Right renal pelvis (tissue), 4 donors: ENCODE measurements at places on chromosomes 7 and 10.

GRCh38 chr10:20257422-20257821, 441.2 kb downstream of the PLXDC2 start:
- DNase-seq, result no peak

- no peak for DNase-seq
Observed at GRCh38 chr7:43694399-43694748, 34.9 kb downstream of the COA1 start.

GRCh38 chr10:124601016-124601415, 139.4 kb downstream of the LHPP start:
- no peak for DNase-seq

GRCh38 chr10:75512203-75512933, 80.9 kb downstream of the LRMDA start:
- DNase-seq, result no peak

- no peak for DNase-seq
Observed at GRCh38 chr10:88987243-88987725, 3.3 kb upstream of the FAS start.

DNA sequence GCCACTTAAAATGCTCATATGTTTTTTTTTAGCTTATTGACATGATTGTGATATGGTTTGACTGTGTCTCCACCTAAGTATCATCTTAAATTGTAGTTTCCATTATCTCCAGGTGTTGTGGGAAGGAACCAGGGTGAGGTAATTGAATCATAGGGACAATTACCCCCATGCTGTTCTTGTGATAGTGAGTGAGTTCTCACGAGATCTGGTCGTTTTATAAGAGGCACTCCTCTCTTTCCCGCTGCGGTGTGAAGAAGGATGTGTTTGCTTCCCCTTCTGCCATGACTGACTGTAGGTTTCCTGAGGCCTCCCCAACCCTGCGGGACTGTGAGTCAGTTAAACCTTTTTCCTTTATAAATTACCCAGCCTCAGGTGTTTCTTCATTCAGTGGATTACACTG, 80.5 kb upstream of the ETV1 start:
- DNase-seq, result no peak

DNA sequence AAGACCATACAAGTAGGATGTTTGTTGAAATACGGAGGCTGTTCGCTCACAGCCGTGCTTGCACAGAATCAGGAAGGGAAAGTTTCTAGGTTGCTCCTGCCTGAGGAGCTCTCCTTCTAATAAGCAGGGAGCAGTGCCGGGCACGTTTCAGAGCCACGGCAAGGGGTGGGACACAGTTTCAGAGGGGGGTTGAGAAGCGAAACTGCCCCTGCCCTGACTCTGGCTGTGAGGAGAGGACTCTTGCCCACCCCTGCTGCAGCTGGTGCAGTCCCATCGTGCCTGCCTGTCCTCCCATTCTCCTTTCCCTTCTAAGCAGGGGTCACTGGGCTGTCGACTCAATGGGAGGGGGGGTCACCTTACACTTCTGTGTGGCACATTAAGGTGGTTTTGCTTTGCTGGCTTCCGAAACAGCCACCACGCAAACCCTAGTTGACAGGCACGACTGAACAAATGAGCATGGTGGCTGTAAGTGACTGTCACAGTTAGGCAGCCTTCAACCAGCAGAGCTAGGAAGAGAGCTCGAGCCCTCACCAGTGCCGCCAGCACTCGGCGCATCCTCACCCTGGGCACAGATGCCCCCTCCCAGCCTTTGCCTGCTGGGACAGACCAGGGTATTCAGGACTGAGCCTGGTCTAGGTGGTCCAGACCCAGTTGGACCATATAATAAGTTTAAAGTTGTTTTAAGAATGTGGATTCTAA, 37.5 kb downstream of the ZNF467 start:
- no peak for DNase-seq

DNA sequence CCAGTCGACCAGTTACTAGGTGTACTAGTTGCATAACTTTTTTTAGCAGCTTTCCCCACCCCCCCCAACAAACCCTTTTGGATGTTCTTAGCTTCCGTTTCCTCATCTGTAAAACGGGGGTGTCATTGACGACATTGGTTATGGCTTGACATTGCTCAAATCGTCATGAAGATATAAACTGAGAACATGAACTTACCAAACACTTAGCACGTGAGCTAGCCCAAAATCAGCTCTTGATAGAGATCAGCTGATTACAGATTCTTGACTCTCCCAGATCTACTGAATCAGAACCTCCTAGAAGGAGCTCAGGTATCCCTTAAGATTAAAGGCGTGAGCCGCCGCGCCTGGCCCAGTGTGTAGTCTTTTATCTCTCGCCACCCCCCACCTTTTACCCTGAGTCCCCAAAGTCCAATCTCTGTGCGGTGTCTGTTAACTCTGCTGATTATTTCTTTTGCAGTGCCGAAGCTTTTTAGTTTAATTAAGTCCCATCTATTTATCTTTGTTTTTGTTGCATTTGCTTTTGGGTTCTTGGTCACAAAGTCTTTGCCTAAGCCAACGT, 1.0 kb upstream of the GNA12 start:
- no peak for DNase-seq

- DNase-seq, result no peak
Observed at GRCh38 chr7:29864656-29865055, 58.3 kb downstream of the WIPF3 start.

DNA sequence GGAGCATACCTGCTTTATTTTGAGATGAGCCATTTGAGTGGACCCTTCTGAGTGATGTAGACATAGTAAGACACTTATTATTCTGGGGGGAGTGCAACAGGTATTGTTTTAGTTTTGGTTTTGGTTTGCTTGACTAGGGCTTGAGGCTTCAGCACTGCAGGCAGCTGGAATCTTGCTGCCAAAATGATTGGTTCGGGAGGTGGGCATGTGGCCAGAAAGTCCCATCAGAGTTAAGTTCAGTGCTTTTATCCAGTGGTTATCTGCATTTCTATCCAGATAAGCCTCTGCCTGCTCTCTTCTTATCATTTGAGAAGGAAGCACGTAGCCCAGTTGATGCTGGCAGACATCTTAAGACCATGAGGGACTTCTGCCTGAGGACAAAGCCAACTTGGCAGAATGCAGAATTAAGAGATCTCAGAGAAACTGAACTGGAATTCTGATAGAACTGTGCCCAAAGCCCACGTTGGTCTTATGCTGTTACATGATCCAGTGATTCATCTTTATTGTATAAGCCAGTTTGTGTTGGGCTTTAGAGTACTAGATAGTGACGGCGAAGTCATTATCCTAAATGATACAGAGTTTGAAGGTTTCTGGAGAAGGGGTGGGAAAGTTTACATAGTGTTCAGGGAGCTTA, 9.6 kb upstream of the JAZF1 start:
- DNase-seq, result no peak

GRCh38 chr10:103703941-103704919, 151.1 kb downstream of the SH3PXD2A start:
- no peak for DNase-seq

GRCh38 chr7:71817916-71818315, 594.2 kb downstream of the CALN1 start:
- DNase-seq, result no peak

- DNase-seq, result no peak
Observed at GRCh38 chr10:33412653-33413361, 78.3 kb upstream of the NRP1 start.

DNA sequence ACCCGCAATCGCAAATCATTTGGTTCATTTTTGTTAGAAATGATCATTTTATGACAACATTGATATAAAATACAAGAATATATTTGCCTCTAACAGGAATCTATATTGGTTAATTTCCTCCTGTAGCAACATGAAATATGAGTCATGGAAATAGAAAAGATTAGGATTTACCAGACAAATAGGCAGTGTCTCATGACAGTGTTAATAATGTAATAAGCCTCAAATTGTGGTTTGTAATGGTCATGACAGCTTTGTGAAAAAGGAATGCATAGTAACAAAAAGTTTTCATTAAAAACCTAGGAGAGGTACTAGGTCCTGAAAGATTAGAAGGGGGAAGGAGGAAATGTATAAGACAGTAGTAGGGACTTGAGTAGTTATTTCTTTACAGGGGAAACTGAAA, 7.9 kb upstream of the SLK start:
- no peak for DNase-seq

DNA sequence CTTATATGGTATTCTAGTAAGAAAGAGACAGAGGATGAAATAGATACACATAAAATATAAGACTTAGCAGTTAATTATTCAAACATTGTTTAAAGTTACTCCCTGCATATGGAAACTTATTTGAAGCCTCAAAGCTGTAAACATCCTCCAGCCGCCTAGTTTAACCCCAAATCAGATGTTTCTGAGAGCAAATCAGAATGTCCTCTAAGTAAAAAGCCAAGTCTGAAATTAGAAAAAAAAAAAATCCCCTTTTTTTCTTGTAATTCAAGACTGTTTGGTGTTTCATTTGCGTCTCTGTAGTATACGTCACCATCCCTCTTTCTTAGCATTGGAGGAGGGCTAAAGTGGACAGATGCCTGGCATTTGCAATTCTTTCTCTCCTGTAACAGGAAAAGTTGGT, 46.4 kb downstream of the TMEM26 start:
- DNase-seq, result no peak

- no peak for DNase-seq
Observed at GRCh38 chr10:33473688-33474087, 139.2 kb upstream of the NRP1 start.

GRCh38 chr7:109964780-109965179, 1126.1 kb upstream of the LRRN3 start:
- DNase-seq, result no peak

GRCh38 chr10:22158426-22158825, 59.4 kb downstream of the EBLN1 start:
- peak; percentile 14 for DNase-seq

DNA sequence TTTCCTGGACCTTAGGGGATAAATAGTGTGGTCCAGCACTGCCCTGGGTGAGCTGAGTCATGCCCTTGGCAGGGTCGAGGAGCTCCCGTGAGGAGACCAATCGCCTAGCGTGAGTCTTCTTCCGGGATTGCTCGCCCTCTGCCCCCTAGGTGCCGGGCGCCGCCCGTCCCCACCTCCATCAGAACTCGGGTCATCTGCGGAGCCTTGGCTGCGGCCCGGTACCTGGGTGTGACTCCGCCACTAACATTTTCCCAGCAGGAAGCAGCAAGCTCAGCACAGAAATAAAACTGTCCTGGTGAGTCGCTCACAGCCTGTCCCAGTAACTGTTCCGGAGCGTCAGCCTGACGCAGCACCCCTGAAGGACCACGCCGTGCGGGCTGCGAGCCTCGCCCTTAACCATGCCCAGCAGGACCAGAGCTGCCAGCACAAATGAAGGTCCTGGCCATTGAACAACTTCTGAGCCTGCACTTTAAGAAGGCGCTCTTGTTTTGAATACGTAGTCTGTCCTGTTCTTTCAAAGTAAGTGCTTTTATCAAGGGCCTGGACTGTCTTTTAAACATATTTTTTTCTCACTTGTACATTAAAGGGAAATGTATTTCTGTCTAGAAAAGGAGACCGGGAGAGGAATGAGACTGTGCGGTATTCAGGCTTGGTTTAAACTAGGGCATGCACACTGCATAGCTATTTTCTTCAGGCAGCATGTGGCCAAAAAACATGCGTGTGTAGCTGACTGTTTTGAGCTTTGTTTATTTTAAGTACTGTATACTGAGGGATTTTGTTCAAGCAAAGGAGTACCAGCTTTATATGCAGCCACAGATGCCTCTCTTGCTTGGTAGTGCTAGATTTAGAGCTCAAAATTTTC, 136.7 kb downstream of the HECW1 start:
- DNase-seq, result no peak

- DNase-seq, result no peak
Observed at GRCh38 chr10:24390746-24391145, 181.8 kb downstream of the KIAA1217 start.

- DNase-seq, result no peak
Observed at GRCh38 chr7:90938371-90938770, 325.9 kb upstream of the FZD1 start.

GRCh38 chr10:59362144-59362958, at the start of gene FAM13C:
Gene FAM13C (minus strand): TSS chr10:59362549. CDS start chr10:59362460, 89 bp downstream.
- peak; percentile 49 for DNase-seq

- DNase-seq, result no peak
Observed at GRCh38 chr7:128103498-128104107, 72.4 kb upstream of the LRRC4 start.

GRCh38 chr10:14172336-14172950, 158.3 kb downstream of the FRMD4A start:
- no peak for DNase-seq

DNA sequence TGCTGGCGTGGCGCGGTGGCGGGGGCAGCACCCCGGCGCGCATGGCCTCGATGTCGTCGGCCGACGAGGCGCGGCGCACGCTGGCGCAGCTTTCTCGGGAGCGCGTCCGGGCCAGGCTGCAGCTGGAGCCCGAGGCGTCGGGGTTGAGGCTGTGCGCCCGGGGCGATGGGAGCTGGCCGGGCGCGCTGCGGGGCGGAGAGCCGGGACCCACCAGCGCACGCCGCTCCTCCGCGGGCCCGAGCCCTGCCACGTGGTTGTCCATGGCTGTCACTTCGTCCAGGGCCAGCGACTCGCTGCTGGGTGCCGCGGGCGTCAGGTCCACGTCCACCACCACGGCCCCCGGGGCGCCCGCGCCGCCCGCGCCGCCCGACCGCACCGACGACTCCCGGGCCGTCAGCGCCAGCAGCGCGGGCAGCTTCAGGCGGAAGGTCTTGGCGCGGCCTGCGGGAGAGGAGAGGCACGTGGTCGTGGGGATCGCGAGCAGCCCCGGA, 20.0 kb downstream of the KCNH2 start:
- no peak for DNase-seq

- DNase-seq, result no peak
Observed at GRCh38 chr10:129868449-129869035, 95.5 kb downstream of the EBF3 start.

DNA sequence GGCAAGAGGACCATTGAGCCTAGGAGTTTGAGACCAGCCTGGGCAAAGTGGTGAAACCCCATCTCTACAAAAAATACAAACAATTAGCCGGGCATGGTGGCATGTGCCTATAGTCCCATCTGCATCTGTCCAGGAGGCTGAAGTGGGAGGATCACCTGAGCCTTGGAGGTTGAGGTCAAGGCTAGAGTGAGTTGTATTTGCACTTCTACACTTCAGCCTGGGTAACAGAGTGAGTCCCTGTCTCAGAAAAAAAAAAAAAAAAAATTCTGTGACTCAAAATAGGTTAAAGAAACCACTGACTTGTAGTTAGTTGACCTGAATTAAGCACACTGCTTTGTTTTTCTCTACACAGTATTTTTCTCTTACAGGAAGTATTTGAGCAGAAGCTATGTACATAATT, 74.4 kb downstream of the METTL2B start:
- DNase-seq, result no peak

DNA sequence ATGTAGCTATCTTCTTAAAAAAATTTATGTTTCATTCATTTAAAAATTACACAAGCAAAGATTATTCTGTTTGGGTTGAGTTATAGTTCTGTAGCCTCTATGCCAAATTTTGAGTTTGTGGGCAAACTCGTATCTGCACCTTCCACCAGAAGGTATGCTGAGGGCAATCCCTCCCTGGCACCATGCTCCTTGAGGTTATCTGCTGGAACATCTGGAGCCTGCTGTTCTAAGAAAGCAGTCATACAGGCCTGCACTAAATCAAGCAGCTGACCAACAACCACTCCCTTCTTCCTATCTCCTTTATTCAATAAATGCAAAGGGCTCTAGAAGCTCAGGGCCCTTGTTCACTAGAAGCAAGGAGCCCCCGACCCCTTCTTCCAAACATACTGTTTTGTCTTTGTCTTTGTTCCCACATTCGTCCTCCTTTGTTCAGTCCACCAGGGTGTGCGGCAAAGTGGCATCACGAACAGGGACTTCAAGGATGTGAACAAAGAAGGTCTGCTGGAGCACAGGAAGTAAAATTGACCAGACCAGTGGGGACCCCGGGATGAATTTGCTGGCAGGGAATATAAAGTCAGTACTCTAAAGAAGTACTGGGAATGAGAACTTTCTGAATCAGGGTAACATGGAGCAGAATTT, 36.4 kb downstream of the OR13A1 start:
- no peak for DNase-seq
